ENCODE measurements at places on chromosomes 11 and 22. TPM values are rescaled to one million over a fixed set of nuclear protein-coding genes. Genes with fewer than 3 reads are reported as not detected.

GRCh38 chr11:23789200-23789853 is 707.5 kb upstream of the LUZP2 start:
- no peaks in the 10 kb centered on the region for H3K4me1 ChIP-seq
- H3K27ac ChIP-seq: no peak overlapping the region
- no peak overlapping the region for H3K4me3 ChIP-seq
- no peaks in the 10 kb centered on the region for H3K36me3 ChIP-seq
- H3K27me3 ChIP-seq: no peaks in the 10 kb centered on the region

- H3K4me1 ChIP-seq: peaks cover 36% of the 10 kb centered on the region
- no peaks in the 10 kb centered on the region for H3K27me3 ChIP-seq
- DNase-seq: no peak
- no peak overlapping the region for H3K4me3 ChIP-seq
- peak overlapping the region; percentile 6 for H3K27ac ChIP-seq
Observed at GRCh38 chr11:73991471-73992006, 8.9 kb upstream of the UCP2 start.

GRCh38 chr11:60889869-60890311 is 16.5 kb downstream of the PRPF19 start:
- no peaks in the 10 kb centered on the region for H3K27me3 ChIP-seq
- no peak overlapping the region for H3K4me3 ChIP-seq
- H3K36me3 ChIP-seq: peaks cover 42% of the 10 kb centered on the region
- no peak for DNase-seq
- no peaks in the 10 kb centered on the region for H3K4me1 ChIP-seq

DNA sequence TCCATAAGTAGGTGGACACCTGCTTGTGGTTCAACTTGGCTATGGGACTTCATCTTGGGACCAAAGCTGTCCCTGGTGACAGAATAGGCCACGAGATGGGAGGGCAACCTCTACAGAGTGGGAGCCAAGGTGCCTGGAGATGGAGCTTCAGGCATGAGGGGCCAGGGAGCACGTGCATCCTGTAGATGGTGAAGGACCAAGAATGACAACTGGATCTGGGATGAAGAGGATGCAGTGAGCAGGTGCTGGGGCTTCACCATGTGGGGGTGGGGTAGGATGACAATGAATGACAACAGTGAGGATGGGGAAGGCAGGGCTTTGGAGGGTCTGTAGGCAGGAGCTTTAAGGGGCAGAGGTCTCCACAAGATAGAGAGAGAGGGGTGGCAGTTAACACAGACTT is 372.0 kb upstream of the B3GAT1 start:
- H3K27ac ChIP-seq: no peak overlapping the region
- no peaks in the 10 kb centered on the region for H3K4me1 ChIP-seq
- DNase-seq: no peak
- H3K4me3 ChIP-seq: no peak overlapping the region
- H3K36me3 ChIP-seq: no peaks in the 10 kb centered on the region

The LRRN4CL gene
- not detected for total RNA-seq
